ENCODE measurements at places on chromosomes 7 and 10. TPM values are rescaled to one million over a fixed set of nuclear protein-coding genes. Genes with fewer than 3 reads are reported as not detected.

The CSTF2T gene
- 16.4 TPM for total RNA-seq

GRCh38 chr7:100510437-100511239, 26.9 kb downstream of the NYAP1 start:
- no peaks in the 10 kb centered on the region for H3K4me1 ChIP-seq
- H3K27me3 ChIP-seq = no peaks in the 10 kb centered on the region
- DNase-seq = no peak
- no peak overlapping the region for H3K27ac ChIP-seq
- H3K4me3 ChIP-seq = no peak overlapping the region

The RTKN2 gene
- total RNA-seq = 68.1 TPM

The BTBD16 gene
- total RNA-seq = 0.20 TPM

The NUTM2E gene
- total RNA-seq = 0.23 TPM

- no peaks in the 10 kb centered on the region for H3K36me3 ChIP-seq
- DNase-seq = no peak
- peak overlapping the region; percentile 39 for H3K4me3 ChIP-seq
- H3K27ac ChIP-seq = peak overlapping the region; percentile 32
- no peaks in the 10 kb centered on the region for H3K4me1 ChIP-seq
Observed at GRCh38 chr10:96124230-96125141, 5.6 kb upstream of the ZNF518A start.

DNA sequence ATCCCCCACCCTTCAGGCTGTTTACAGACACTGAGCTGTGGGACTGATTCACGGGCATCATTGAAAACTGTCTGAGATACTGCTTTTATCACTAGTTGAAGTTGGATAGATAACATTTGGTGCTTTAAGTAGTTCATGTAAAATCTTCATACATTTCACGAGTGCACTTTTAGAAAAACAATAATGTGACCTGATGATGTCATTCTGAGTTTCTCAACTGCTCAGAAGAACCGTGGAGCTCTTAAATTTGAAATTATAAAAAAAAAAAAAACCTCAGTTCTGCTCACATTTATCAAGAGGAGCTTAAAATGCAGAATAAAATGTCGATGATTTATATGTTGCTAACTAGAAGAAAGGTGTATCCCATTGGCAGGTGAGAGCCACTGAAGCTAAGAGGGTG, 81.5 kb downstream of the GALNT11 start:
- H3K4me3 ChIP-seq = no peak overlapping the region
- no peak overlapping the region for H3K27ac ChIP-seq
- H3K36me3 ChIP-seq = peaks cover 16% of the 10 kb centered on the region
- no peaks in the 10 kb centered on the region for H3K4me1 ChIP-seq

- no peaks in the 10 kb centered on the region for H3K27me3 ChIP-seq
- no peak overlapping the region for H3K4me3 ChIP-seq
- H3K4me1 ChIP-seq = no peaks in the 10 kb centered on the region
- no peak for DNase-seq
- no peak overlapping the region for H3K27ac ChIP-seq
- no peaks in the 10 kb centered on the region for H3K36me3 ChIP-seq
Observed at GRCh38 chr7:20030915-20031362, 186.2 kb downstream of the MACC1 start.

The ZNF22 gene
- total RNA-seq = 8.8 TPM

DNA sequence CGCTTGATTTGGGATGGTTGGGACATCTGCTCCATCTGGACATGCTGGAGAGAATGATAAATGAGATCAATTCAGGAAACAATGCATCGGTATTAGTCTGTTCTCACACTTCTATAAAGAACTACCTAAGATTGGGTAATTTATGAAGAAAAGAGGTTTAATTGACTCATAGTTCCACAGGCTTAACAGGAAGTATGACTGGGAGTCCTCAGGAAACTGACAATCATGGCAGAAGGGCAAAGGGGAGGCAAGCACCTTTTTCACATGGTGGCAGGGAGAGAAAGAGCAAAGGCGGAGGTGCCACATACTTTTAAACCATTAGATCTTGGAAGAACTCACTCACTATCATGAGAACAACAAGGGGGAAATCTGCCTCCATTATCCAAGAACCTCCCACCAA, 16.8 kb upstream of the TSPAN12 start:
- no peak overlapping the region for H3K27ac ChIP-seq
- H3K27me3 ChIP-seq = no peaks in the 10 kb centered on the region
- no peaks in the 10 kb centered on the region for H3K4me1 ChIP-seq
- H3K36me3 ChIP-seq = no peaks in the 10 kb centered on the region
- DNase-seq = no peak

GRCh38 chr7:140060788-140061606, 1.8 kb downstream of the PARP12 start:
- peaks cover 6% of the 10 kb centered on the region for H3K36me3 ChIP-seq
- DNase-seq = no peak
- no peak overlapping the region for H3K4me3 ChIP-seq

The ICA1 gene
- 19.3 TPM for total RNA-seq

The PPP3CB gene
- 30.2 TPM for total RNA-seq

The VSTM4 gene
- 8.5 TPM for total RNA-seq

DNA sequence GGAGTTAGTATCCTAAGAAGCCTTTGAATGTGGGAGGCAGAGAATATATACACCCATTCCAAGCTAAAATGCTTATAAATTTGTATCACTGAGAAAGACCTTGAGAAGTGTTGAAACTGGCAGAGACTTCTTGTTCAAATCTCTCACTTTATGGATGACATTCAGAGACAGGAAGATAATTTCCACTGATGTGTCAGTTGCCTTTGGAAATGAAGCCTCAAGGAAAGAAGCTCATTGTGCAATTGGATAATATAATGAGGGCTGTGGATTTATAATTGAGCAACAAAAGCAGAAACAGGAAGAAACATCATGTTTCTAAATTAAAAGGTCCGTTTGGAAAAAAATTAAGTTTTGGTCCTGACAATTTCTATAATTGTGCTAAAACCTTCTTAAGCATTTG, 789.9 kb upstream of the IGFBP3 start:
- no peak overlapping the region for H3K4me3 ChIP-seq
- H3K4me1 ChIP-seq = no peaks in the 10 kb centered on the region
- no peaks in the 10 kb centered on the region for H3K36me3 ChIP-seq
- no peak overlapping the region for H3K27ac ChIP-seq

- H3K4me3 ChIP-seq = no peak overlapping the region
- H3K27ac ChIP-seq = peak overlapping the region; percentile 43
- H3K27me3 ChIP-seq = no peaks in the 10 kb centered on the region
- H3K4me1 ChIP-seq = peaks cover 8% of the 10 kb centered on the region
Observed at GRCh38 chr10:29857843-29858701, 201.3 kb downstream of the JCAD start.

GRCh38 chr10:22320591-22321155, at the start of gene BMI1:
BMI1 (plus strand) TSS chr10:22321099; CDS start chr10:22326450, 5,351 bp downstream.
- DNase-seq = peak; percentile 94
- peak within 1 kb of the TSS; percentile 94 for H3K4me3 ChIP-seq
- peaks cover 33% of the 10 kb centered on the region for H3K4me1 ChIP-seq
- no peaks in the 10 kb centered on the region for H3K27me3 ChIP-seq

- H3K4me3 ChIP-seq = no peak overlapping the region
- H3K27me3 ChIP-seq = no peaks in the 10 kb centered on the region
- no peak overlapping the region for H3K27ac ChIP-seq
- H3K36me3 ChIP-seq = no peaks in the 10 kb centered on the region
- no peaks in the 10 kb centered on the region for H3K4me1 ChIP-seq
Observed at GRCh38 chr10:121310151-121310711, 288.0 kb downstream of the FGFR2 start.

The TLX1 gene
- total RNA-seq = not detected

DNA sequence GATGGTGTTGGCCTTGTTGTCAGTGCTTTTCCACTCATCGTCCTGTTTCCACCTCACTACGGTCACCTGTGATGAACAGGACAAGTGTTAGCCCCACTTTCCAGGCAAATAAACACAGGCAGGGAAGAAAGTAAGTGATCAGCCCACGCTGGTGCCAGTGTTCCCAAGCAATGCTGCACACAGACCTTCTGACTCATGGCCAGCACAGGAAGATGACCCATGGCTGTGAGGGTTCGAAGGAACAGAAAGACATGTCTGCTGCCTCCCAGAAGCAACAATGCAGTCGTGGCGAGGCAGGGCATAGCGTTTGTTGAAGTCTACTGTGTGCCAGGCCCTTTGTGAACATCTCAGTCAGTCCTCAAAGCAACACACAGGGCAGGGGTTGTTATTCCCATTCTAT, 35.7 kb downstream of the SLC29A3 start:
- no peak for DNase-seq
- no peak overlapping the region for H3K27ac ChIP-seq
- H3K36me3 ChIP-seq = peaks cover 35% of the 10 kb centered on the region
- no peak overlapping the region for H3K4me3 ChIP-seq

The SLC16A9 gene
- 1.1 TPM for total RNA-seq

The HSPA12A gene
- 4.2 TPM for total RNA-seq

GRCh38 chr10:120970595-120971529, 119.7 kb downstream of the WDR11 start:
- H3K36me3 ChIP-seq = no peaks in the 10 kb centered on the region
- peak overlapping the region; percentile 81 for H3K27ac ChIP-seq
- no peak for DNase-seq

The MMP21 gene
- total RNA-seq = 0.69 TPM

GRCh38 chr7:28112883-28113540, 67.6 kb downstream of the JAZF1 start:
- H3K27ac ChIP-seq = no peak overlapping the region
- no peaks in the 10 kb centered on the region for H3K36me3 ChIP-seq
- DNase-seq = peak; percentile 57
- H3K4me3 ChIP-seq = no peak overlapping the region
- H3K4me1 ChIP-seq = peaks cover 4% of the 10 kb centered on the region

- no peak for DNase-seq
- no peaks in the 10 kb centered on the region for H3K27me3 ChIP-seq
- H3K27ac ChIP-seq = no peak overlapping the region
Observed at GRCh38 chr10:128943111-128943510, 523.9 kb upstream of the MGMT start.

The CSGALNACT2 gene
- 39.8 TPM for total RNA-seq

DNA sequence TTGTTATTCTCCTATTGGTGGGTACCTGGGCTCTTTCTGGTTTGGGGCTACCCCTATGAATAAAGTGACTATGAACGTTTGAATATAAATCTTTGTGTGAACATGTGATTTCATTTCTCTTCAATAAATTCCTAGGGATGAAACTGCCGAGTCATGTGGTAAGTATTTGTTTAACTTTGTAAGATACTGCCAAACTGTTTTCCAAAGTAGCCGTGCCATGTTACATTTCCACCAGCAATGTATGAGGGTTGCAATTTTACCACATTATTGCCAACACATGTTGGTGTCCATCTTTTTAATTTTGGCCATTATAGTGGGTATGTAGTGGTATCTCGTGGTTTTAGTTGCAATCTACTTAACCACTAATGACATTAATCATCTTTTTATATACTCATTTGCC, 94.7 kb downstream of the ZNRF2 start:
- H3K36me3 ChIP-seq = no peaks in the 10 kb centered on the region
- H3K4me3 ChIP-seq = no peak overlapping the region
- H3K27me3 ChIP-seq = no peaks in the 10 kb centered on the region
- no peak overlapping the region for H3K27ac ChIP-seq
- no peak for DNase-seq

- no peaks in the 10 kb centered on the region for H3K4me1 ChIP-seq
- H3K4me3 ChIP-seq = no peak overlapping the region
- H3K27ac ChIP-seq = no peak overlapping the region
- no peaks in the 10 kb centered on the region for H3K36me3 ChIP-seq
Observed at GRCh38 chr7:36792421-36792820, 68.1 kb upstream of the AOAH start.

Measured in upper lobe of left lung (tissue), 6 donors.